ENCODE measurements at places on chromosomes 5 and 9. TPM values are rescaled to one million over a fixed set of nuclear protein-coding genes. Genes with fewer than 3 reads are reported as not detected.

The PALM2AKAP2 gene
- 120 TPM for total RNA-seq

DNA sequence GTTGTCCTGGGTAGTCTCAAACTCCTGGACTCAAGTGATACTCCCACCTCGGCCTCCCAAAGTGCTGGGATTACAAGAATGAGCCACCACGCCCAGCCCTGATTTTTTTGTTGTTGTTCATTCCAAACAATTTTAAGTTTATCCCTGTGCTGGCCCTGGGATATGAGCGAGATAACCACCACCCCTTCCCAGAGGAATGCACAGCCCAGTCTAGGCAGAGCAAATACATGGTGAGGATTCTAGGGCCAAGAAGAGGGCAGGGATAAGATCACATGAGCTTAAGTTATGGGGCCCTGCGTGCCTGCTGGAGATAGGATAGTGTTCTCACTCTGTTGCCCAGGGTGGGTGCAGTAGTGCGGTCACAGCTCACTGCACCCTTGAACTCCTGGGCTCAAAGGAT lies 21.0 kb upstream of the TOR1B start:
- no peak for DNase-seq

DNA sequence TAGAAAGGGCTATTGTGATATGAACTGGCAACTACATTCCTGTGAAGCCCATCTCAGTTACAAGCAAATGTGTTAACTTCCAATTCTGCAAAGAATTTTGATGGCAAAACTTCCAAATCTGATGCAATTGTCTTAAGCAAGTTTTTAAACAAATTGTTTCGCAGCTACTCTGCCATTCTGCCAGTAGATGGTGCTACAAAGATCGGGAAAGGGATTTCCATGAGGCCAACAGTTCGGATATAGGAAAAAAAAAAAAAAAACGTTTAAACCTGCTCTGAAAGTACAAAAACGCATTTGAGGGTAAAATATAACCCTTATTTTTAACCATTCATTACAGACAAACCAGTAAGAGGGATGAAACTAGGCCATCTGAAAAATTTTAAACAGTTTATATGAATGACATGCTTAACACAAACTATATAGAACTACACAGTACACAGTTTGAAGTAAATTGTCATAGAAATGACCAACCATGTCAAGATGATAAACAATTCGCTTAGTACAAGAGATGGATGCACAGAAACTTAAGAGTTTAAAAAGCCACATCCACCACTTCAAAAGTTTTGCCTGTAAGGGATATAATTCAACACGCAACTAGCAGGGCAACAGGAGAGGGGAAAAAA lies 2.2 kb downstream of the HNRNPA0 start:
- no peak for DNase-seq

DNA sequence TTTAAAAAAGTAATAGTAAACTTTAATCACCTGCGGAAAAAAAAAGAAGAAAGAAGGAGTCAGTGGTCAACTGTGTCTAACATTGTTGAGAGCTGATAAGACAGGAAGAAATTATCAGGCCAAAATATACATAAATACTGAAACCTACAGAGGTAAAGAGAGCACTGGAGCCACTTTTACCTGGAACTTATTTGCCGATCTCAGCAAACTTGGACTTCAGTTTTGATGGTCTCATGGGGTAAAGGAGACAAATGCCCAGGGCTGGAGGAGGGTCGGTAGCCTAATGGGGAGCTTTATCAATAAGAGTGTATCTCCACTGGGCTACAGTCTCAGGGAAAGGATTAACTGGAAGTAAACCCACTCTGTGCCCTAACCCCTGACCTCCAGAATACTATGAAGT lies 26.6 kb upstream of the ARHGEF28 start:
- DNase-seq: no peak

DNA sequence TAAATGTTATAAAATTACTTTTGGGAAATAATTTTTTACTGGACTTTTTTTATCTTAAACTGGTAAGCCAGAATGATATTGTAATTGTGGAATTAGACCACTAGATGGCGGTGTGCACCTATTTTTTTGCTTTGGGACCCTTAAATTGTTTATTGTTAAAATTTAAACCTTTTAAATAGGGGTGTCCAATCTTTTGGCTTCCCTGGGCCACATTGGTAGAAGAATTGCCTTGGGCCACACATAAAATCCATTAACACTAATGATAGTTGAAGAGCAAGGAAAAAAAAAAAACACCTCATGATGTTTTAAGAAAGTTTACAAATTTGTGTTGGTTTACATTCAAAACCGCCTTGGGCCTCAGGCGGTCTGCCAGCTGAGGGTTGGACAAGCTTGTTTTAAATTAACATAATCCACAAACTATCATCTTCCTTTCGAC lies 28.4 kb upstream of the GADD45G start:
- no peak for DNase-seq

GRCh38 chr9:131733541-131734061 lies 6.3 kb downstream of the RAPGEF1 start:
- DNase-seq: no peak

The ARAP3 gene
- total RNA-seq: 24.2 TPM

GRCh38 chr5:66170195-66170919 lies 26.3 kb downstream of the SREK1 start:
- no peak for DNase-seq

DNA sequence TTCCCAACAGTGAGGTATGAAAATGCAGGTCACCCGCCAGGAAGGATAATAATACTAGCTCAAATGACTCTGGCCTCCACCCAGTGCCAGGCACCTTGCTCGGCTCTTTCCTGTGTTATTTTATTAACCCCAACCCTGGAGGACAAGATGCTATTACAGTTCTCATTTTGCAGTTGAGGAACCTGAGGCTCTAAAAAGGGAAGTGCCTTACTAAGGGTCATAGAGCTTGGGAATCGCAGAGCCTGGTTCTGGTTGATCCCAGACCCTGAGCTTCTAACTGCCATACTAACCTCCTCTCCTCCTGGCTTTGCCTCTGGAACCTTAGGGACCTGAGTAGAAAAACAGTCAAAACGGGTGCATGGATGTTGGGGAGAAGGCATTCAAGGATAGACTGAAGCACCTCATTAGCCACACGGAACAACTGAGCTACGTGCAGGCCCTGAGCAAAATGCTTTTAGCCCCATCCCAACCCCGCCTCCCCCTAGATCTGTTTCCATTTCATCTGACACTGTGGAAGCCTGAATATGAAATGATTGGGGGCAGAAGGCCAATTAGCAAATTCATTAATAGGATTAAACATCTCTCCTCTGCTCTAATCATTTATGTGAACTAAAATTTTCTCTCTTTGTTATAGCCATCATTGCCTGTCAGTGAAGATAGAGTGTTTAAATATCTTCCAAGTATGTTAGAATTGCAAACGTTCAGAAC lies 7.9 kb downstream of the KCNIP1 start:
- no peak for DNase-seq

The OTP gene
- not detected for total RNA-seq

The PCDHGB4 gene
- 3.2 TPM for total RNA-seq

The EIF4E1B gene
- total RNA-seq: not detected

DNA sequence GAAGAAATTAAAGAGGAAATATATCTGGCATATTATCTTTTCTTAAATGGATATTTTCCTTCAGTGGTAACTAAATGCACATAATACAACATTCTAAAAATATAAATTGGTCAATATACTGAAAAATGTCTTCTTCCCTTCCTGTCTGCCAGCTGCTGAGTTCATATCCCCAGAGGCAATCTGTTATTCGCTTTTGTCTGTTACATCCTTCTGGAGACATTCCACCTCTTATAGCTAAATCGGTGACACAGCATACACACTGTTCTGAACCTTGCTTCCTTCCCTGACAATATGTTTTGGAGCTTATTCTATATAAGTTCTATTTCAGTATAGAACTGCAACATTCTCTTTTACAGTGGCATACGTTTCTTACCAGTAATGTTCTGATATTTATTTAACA lies 147.8 kb downstream of the TENT4A start:
- DNase-seq: no peak

The TMC1 gene
- total RNA-seq: 0.48 TPM

- DNase-seq: no peak
Observed at GRCh38 chr5:41751867-41752266, 118.4 kb downstream of the OXCT1 start.

DNA sequence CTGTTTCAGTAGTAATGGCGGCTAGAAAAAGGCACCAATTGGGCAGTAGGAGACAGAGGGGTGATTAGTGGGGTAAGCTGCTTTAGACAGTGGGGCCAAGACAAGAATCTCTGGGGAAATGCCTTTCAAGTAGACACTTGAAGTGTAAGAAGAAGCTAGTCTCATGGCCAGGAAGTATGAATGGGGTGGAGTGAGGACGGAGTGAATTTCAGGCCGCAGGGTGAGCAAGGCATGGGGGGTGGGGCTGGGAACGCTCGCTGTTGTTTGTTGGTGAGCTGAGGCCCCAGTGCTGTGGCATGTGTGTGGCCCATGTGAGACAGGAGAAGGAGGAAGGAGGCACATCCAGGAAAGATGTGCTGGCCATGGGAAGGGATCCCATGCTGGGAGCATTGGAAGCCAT lies 149.2 kb upstream of the NFIL3 start:
- DNase-seq: no peak

All from mesenteric fat pad (tissue), 1 donor.